ENCODE measurements at places on chromosomes 16 and 17. TPM values are rescaled to one million over a fixed set of nuclear protein-coding genes. Genes with fewer than 3 reads are reported as not detected.

DNA sequence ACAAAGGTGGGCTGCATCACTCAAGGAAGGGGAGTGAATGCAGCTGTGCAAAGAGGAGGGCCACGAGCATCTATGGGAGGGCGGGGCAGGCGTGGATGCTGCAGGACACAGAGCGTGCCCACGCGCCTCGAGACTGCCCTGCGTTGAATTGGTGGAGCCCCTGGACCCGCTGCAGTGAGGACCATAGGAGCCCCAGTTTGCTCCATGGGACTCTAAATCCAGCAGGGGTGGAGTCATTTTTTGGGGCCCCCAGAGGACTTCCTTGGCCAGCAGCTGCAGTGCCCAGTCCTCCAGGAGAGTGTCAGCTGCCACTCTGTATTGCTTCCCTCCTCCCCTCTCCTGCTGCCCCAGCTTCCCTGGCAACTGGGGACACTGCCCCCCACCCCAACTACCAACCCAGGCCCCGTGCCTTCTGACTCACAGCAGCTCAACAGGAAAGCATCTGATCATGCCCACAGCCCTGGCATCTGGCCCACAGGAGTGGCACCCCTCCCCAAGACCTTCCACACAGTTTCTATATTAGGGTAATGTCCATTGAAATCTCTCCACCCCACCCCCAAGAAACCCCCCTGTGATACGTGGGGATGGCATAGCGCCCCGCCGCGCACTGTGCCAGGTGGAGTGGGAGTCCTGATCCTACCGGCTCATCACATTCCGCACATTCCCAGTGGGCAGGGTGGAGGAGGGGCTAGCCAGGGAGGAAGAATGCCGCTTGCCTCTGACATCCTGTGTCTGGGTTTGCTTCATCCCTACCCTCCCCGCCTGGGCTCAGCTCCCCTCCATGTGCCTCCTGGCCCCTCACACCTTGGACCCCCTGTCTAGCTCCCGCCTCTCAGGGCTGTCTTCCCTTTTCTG lies 27.8 kb upstream of the ITGA3 start:
- DNase-seq: peak; percentile 83

Gene NLRC3
- 0.44 TPM for total RNA-seq

- no peak for DNase-seq
Observed at GRCh38 chr16:51049276-51049675, 101.8 kb downstream of the SALL1 start.

Gene SULT1A1
- 5.0 TPM for total RNA-seq

DNA sequence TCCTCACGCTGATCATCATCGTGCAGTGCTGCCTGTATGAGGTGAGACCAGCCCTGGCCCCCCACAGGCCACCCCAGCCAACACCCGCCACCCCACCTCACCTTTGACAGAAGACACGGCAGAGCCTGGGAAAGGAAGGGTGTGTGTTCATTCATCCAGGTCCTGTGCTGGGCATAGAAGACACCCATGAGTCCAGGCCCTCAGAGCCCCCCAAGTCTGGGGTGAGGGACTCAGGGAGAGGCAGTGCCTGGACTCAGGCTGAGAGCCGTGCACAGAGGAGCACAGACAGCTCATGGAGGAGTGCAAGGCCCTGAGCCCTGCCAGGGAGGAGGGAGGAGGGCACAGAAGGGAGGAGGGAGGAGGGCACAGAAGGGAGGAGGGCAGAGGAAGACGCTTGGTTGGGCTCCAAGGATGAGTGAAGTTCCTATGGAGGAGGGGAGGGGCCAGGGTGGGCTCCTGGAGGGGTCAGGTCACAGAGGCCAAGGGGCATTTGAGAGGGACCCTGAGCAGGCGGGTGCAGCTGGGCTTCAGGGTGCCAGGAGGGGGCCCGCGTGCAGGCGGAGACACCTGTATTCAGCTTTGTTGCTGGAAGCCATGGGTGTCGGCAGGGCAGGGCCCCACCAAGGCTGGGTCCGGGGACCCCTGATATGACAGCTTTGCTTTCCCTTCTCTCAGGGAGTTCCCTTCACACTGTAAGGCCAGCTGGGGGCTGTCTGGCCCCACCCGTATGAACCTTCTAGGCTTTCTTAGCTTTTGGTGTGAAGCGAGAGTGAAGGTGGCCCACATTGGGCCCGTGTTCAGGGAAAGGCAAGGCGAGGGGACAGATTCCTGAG lies 11.4 kb downstream of the TAX1BP3 start:
- peak; percentile 28 for DNase-seq

Gene CAPNS2
- 0.29 TPM for total RNA-seq

Gene DPEP2
- total RNA-seq: not detected

GRCh38 chr17:58318065-58318481 lies 10.5 kb downstream of the TSPOAP1 start:
- DNase-seq: peak; percentile 25

DNA sequence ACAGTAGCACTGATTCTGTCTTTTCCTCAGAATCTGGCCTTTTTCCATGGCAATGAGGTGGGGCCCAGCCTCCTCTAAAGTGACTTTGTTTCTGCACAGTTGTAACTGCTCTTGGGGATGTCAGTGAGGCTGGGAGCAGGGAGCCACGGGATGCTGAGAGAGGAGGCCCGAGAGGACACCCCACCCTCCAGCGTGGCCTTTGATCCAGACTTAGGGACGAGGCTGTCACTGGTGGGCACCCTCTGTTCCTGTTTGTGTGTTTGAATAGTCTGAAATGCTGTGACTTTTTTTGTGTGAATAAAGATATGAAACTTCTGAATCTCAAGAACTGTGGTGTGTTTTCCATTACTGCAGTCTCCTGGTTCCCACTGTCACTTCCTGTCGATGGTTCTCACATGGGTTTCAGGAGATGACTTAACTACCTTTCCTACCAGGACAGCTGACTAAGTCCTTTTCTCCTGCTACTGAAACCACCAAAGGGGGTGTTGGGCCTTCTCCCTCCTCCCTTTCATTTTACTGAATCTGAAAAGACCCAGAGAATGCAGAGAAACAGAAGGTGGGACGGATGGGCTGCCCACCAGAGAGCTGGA lies 18.6 kb downstream of the KCTD2 start:
- DNase-seq: no peak

GRCh38 chr17:19900809-19901208 lies 33.1 kb upstream of the ULK2 start:
- no peak for DNase-seq

DNA sequence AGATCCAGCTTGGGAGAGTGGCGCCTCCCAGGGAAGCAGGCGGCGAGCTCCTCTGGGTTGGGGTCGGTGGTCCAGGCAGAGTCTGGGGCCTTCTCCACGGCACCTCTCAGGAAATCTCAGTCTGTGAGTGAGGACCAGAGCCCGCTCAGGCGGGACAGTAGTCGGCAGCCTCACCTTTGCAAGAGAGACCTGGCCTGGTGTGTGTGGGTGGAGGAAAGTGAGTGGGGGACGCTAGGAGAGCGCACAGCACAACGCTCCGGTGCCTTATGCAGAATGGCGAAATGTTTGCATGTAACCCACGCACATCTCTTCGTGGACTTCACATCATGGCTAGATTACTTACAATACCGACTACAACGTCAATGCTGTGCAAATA lies 2.2 kb downstream of the AHSP start:
- DNase-seq: peak; percentile 37

DNA sequence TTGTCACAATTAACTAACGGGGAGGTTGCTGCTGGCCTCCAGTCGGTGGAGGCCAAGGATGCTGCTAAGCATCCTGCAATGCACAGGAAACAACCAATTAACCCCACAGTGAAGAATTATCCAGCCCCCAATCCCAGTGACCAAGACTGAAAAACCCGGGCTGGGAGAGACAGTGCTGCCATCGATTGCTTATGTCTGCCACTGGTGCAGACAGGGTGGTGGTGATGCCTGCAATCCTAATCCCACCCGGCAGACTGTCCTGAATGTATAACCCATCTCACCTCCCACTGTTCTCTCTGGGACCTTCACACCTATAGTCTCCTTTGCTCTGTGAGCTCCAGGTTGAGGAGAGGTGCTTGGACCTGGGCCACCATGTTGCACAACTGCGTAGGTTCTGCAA lies 42.3 kb upstream of the KLHDC4 start:
- DNase-seq: no peak

Data from H9 (cell line).